ENCODE measurements at places on chromosomes 5 and 9.

DNA sequence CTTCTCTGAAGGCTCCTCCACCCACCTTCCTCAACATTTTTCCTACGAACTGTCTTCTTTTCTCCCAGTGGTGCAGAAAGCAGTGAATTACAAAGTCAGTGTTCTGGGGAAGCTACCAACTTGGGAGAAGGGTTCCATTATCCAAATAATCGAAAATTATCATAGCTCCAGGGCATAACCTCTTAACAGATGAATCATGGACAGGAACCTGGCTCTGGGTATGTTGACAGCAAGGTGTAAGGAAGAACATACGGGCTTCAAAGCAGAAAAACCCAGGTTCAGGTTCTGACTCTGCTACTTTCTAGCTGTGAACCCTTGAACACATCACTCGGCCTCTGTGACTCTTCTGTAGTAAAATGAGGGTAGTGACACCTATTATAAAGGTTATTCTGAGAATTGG lies 351.3 kb downstream of the ENC1 start:
- no peak for DNase-seq

DNA sequence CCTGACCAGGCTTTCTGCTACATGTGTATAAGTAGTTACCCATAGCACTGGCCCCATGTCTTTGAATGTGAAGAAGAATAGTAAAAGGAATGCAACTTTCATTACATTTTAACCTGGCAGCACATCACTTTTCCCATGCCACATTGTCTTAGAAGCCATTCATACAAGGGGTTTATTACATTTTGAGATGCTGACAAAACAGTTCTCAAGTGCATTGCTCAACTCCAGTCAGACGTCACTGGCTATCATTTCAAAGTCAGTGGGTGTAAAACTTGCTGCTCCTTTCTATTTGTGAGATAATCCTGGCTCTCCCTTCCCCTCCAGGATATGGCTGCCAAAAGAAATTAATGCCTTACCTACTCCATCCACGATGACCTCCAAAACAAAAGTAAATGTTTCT lies 97.0 kb upstream of the VCAN start:
- no peak for DNase-seq

GRCh38 chr9:129273941-129274684 lies 96.1 kb upstream of the IER5L start:
- DNase-seq, result no peak

- DNase-seq, result no peak
These were observed 71.8 kb upstream of the MAMDC2 start for GRCh38 chr9:69971643-69972449.

GRCh38 chr9:37151812-37152211 lies 31.4 kb downstream of the ZCCHC7 start:
- DNase-seq, result no peak

GRCh38 chr5:149110406-149110805 lies 30.9 kb upstream of the ABLIM3 start:
- DNase-seq, result no peak
